ENCODE measurements at places on chromosomes 3 and 15. TPM values are rescaled to one million over a fixed set of nuclear protein-coding genes. Genes with fewer than 3 reads are reported as not detected.
A peak's percentile ranks its signal among the peaks of the same experiment; 100 is the strongest.

DNA sequence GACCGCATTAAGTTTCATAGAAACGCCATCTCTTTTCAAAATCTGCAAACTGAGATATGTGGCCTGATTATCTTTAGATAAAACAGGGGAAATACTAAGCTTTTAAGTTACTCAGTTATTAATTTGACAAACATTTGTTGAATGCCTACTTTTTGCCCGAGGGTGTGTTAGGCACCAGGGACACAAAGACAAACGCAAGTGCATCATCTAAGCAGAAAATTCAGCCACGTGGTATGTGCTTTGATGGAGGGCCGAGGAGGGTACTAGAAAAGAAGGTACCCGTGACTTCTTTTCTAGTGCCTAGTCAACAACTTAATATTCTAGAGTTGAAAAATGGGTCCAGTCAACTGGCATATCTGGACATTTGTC, 594.3 kb downstream of the MAGI1 start:
- ATAC-seq = no peak

DNA sequence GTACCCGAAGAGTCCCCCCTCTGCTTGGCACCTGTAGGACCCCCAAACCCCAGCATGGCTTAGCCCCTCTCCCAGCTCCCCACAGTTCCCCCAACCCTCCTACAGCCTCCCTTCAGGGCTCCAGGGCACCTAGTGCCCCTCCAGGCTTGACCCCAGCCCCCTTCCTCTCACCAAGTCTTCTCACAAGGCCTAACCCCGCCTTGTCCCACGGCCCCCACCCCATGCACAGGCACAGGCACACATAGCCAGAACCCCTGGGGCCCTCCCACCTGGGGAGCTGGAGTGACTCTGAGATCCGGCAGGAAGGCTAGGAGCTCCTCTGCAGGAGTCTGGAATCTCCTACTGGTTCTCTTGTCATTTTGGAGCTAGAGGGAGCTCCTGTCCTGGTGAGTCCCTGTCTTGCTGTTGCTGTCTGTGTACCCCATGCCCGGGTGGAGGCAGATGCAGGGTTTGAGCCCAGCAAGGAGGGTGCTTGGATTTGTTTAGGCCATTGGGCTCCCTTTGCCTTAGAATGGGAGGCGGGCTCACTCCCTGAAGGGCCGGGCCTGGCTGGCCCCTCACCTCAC, 39.6 kb downstream of the KLF13 start:
- ATAC-seq = peak; percentile 6

DNA sequence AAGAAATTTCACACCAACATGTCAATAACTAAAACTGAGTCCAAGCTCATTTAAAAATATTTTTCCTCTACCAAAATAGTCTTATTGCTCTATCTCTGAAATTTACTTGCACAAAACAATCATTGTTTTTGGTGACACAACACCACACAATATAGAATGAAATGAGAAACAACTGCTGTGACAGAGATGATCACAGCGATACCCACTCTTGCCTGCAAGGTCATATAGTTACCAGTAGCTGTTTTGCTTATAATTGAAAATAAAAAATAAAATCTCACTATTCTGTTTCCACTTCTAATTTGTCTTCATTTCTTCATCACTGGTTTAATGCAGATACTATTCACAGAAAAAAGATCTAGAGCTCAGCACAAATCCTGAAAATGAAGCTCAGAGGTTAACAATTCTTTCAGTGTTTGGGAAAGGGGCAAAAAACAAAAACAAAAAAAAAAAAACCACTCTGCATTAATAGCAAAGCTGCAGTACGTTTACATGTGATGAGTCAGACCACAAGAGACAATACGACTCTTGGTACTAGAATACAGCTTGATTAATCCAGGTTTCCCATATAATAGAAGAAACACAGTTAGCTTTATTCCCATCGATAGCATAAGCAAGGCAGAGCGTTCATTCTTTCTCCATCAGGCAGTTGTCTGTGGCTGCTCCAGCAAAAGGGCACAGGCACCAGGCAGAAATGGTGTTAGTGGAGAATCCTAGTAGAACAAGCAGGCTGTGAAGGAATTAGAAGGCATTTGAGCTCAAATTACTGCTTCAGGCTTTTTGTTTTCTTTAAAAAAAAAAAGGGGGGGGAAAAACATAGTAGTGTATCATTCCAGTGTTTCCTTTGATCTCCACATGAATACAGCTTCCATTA, 773 bp downstream of the ANKRD28 start:
- ATAC-seq = peak; percentile 69

- no peak for ATAC-seq
Measured at GRCh38 chr3:66393333-66394005, 107.4 kb downstream of the LRIG1 start.

DNA sequence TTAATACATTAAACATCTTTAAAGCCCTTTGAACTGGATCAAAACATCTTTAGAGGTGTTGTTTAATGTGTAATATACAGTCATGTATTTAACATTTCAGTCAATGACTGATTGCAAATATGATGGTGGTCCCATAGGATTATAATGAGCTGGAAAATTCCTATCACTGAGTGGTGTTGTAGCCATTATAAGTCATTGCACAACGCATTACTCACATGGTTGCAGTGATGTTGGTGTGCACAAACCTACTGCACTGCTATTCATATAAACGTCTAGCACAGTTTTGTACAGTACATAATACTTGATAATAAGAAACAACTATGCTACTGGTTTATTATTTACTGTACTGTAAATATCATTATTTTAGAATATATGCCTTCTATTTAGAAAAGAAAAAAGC, 75.6 kb downstream of the DTWD1 start:
- no peak for ATAC-seq

GRCh38 chr3:185210621-185211142, 43.2 kb downstream of the EHHADH start:
- no peak for ATAC-seq

Gene KPNA4
- total RNA-seq = 41.7 TPM
